ENCODE measurements at places on chromosomes 2 and 18. TPM values are rescaled to one million over a fixed set of nuclear protein-coding genes. Genes with fewer than 3 reads are reported as not detected.

Gene SCN7A
- 27.7 TPM for total RNA-seq

Gene IL1A
- not detected for total RNA-seq

GRCh38 chr18:68969027-68969426, 171.1 kb downstream of the CCDC102B start:
- DNase-seq: no peak

DNA sequence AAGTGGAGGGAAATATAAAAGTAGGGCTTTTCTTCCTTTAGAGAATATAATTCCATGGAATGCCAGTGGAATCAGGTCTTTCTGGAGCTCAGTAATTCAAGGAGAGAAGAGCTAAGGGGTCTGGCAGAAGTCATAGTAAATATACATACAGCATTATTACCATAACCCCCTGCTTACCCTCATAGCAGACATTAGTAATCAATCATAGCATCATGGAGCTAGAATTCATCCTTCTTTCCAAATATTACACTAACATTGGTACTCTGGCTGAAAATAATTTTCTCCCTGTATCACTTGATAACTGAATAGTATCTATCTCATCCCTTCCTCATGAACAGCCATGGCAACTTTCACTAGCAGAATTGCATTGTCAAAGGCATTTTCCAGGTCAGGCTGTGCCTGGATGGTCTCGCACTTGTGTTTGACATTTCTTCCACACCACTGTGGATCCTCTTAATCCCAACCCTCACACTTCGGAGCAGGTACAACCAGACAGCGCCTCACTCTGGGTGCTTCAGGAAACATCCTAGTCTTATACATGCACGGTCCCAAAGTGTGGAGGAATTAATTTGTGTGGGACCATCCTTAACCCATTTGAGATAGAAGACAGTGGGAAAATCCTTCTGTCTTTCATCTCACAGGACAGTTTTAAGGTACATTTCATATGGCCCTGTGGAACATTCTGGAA, 84.2 kb upstream of the SEC11C start:
- DNase-seq: no peak

- no peak for DNase-seq
These were observed 75.8 kb upstream of the SLC1A4 start for GRCh38 chr2:64913357-64913869.

- no peak for DNase-seq
These were observed 246.7 kb upstream of the EPHA4 start for GRCh38 chr2:221818616-221819320.

- no peak for DNase-seq
These were observed at the start of gene TRIM54 for GRCh38 chr2:27281855-27282559. TRIM54 (plus strand) TSS chr2:27282429; CDS start chr2:27282732, 303 bp downstream.

Gene ANKRD30BL
- not detected for total RNA-seq

Gene COL4A3
- total RNA-seq: 5.8 TPM

Gene ZNF804A
- not detected for total RNA-seq

DNA sequence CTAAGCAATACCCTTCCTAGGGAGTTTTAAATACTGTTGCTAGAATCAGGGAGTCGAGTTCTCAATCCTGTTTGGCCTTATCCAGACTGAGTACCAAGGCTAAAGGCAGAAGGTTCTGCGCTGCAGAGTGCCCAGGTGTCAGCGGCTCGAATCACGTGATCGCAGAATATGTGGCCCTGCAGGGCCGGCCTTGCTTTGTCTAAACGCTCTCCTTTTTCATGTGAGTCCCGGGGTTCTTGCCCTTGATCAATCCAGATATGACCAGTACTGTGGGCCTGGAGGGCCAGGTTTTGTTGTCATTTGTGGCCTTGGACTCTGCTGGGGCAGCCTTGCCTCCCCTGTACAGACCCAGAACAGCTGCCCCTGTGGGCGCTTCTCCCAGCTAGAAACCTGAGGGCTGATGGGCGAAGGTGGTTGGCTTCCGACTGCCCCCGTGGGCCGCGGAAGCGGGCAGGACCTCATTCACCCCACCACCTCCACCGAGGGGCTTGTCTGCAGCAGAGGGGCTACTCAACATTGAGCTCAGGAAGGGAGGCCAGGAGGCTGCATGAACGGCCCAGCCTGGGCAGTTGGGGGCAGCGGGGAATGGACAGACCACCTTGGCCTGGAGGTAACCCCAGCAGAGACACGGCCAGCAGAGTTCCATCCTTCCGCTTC, 225.0 kb downstream of the ALPK2 start:
- no peak for DNase-seq

Gene EPHA4
- 11.9 TPM for total RNA-seq

- no peak for DNase-seq
These were observed 23.7 kb upstream of the SPRED2 start for GRCh38 chr2:65456064-65456463.

Gene PARD6G
- 1.7 TPM for total RNA-seq

Gene GRB14
- 24.1 TPM for total RNA-seq

DNA sequence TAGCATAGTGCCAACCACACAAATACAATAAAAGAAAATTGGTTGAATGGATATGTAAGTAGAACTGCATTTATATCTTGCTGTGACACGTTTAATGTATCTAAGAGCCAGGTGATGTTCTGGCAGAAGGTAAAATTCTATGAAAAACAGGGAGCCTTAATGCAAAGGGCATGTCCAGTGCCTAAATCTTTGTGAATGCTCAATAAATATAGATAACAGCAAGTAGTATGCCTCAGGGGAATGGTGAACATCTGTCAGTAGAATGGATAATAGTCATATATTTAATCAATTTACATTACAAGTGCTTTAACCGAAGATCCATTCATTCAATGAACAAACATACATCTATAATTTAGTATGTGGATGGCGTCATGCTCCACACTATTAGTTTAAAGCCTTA, 43.7 kb upstream of the NYAP2 start:
- DNase-seq: no peak

DNA sequence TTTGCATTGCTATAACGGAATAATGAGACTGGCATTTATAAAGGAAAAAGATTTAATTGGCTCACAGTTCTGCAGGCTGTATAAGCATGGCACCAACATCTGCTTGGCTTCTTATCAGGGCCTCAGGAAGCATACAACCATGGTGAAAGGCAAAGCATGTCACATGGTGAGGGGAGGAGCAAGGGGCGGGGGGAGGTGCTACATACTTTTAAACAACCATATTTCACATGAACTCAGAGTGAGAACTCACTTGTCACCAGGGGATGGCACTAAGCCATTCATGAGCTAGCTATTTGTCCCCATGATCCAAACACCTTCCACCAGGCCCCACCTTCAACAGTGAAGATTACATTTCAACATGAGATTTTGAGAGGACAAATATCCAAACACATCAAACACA, 188.7 kb downstream of the MBD5 start:
- DNase-seq: no peak

GRCh38 chr2:224492531-224492930, 90.6 kb upstream of the FAM124B start:
- DNase-seq: no peak

- DNase-seq: no peak
These were observed 538.5 kb upstream of the ZEB2 start for GRCh38 chr2:145058457-145058856.

Gene LDLRAD4
- 29.3 TPM for total RNA-seq

GRCh38 chr2:84495539-84496146, 20.7 kb upstream of the DNAH6 start:
- no peak for DNase-seq

DNA sequence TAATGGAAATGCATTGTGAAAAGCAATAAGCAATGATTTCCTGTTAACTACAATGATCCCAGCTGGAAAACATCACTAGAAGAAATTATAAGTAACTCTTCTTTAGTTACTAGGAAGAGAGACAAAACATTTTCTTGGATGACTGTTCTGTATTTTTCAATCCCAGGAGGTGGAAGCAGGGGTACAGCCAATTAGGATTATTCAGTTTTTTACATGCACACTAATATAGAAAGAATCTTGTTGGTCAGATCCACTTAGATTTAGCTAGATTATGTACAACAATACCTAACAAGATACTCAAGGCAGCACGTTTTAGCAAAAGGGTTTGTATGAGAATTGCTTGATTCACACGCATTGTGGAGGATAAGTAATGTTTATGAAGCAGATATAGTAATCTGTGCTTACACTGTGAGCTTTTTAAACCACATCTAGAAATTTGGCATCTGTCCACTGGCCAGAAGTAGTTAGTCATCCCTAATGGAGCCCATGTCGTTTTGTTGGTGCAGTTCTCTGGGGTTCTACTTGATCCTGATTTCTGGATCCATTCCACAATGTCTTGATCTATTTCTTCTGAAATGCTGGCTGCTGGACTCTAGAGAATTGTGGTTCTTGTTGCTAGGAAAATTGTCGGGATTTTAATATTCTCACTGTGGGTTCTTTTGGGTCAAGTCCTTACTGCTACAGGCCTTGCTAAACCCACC, 199.7 kb downstream of the ADCYAP1 start:
- DNase-seq: no peak

- no peak for DNase-seq
These were observed 404.6 kb upstream of the CWC22 start for GRCh38 chr2:180411661-180412060.

Gene CPLX4
- total RNA-seq: not detected

GRCh38 chr2:67918471-67918870, 144.3 kb downstream of the C1D start:
- no peak for DNase-seq

Gene NPHP1
- 4.5 TPM for total RNA-seq

DNA sequence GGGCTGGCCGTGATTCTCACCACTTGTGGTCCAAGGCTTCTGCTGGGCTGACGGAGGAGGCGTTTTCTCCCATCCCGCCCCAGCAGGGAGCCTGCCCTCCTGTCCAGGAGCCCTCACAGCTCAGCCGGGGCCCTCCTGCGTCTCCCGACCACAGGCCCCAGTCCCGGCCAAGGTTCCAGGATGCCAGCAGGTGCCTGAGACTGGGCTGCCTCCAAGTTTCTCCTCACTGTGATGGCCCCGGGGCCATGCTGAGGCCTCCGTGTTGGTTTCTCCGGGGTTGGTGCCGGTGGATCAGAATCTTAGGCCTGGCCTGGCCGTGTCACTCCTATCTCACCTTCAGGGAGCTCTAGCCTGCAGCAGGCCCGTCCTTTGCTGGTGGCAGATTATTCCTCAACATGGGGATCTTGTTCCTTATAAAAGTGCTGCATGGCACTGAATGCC, 5.9 kb downstream of the KCNG2 start:
- no peak for DNase-seq

Gene FBXO11
- 38.2 TPM for total RNA-seq

GRCh38 chr2:146385031-146385430, 1459.8 kb upstream of the ACVR2A start:
- no peak for DNase-seq

- no peak for DNase-seq
These were observed 102.2 kb downstream of the PDE1A start for GRCh38 chr2:182324665-182325064.

DNA sequence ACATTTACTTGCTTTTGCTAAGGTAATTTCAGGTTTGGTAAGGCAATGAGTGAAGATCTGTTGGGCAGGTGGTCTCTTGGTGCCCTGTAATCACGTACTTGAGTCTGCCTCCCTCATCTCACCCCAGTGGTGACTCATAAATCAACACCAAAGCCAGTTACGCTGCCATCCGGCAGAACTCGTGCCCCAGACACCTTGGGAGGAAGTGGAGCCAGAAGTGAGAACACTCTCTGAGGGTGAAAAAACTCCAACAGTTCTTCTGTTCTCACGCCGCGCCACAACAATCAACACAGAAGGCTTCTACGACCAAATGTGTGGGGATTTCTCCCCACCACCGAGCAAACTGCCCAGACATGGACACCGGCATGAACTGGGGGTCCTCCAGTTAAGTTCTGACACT, 206.2 kb downstream of the ARL4C start:
- DNase-seq: peak; percentile 52

Gene EFR3B
- total RNA-seq: 3.8 TPM

Data from Right ventricle myocardium superior (tissue), 1 donor.